ENCODE measurements at places on chromosomes 7 and 10. TPM values are rescaled to one million over a fixed set of nuclear protein-coding genes. Genes with fewer than 3 reads are reported as not detected.

Gene C10orf62
- not detected for total RNA-seq

Gene GPR85
- total RNA-seq: 1.1 TPM

DNA sequence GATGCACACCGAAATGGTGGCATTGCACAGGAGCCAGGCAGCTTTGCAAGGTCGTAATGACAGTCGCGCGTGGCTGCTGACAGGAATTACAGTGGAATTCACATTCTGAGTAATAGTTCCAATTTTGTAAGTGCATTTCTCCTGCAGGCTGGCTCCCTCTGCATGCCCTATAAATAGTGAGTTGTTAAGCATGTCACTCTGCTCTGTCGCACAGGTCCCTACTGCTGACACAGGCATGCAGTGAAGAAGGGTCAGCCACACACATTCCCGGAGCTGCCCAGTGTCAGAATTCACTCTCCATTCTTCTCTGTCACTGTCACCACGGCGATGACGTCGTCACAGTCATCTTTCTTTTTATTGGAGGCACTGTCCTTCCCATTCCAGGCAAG is 49.2 kb upstream of the SHH start:
- DNase-seq: peak; percentile 45

- no peak for DNase-seq
Observed at GRCh38 chr10:132122939-132123445, 57.2 kb downstream of the JAKMIP3 start.
